ENCODE measurements at places on chromosomes 13 and 19.

GRCh38 chr13:80924596-80924995 is 583.7 kb upstream of the SPRY2 start:
- no peaks in the 10 kb centered on the region for H3K4me1 ChIP-seq
- H3K4me3 ChIP-seq, result no peak overlapping the region
- H3K27ac ChIP-seq, result no peak overlapping the region
- no peaks in the 10 kb centered on the region for H3K27me3 ChIP-seq
- no peak for DNase-seq

GRCh38 chr13:36981156-36981743 is 17.9 kb downstream of the ALG5 start:
- no peak overlapping the region for H3K4me3 ChIP-seq
- H3K27ac ChIP-seq, result no peak overlapping the region
- no peak for DNase-seq
- peaks cover 35% of the 10 kb centered on the region for H3K36me3 ChIP-seq

- DNase-seq, result no peak
- no peak overlapping the region for H3K4me3 ChIP-seq
- no peaks in the 10 kb centered on the region for H3K27me3 ChIP-seq
- no peak overlapping the region for H3K27ac ChIP-seq
Observed at GRCh38 chr19:21749090-21749489, 18.3 kb downstream of the ZNF100 start.

- H3K36me3 ChIP-seq, result no peaks in the 10 kb centered on the region
- no peaks in the 10 kb centered on the region for H3K27me3 ChIP-seq
- H3K4me3 ChIP-seq, result peak overlapping the region; percentile 50
- no peak overlapping the region for H3K27ac ChIP-seq
Observed at GRCh38 chr19:14333101-14333871, 48.0 kb upstream of the ADGRE5 start.

DNA sequence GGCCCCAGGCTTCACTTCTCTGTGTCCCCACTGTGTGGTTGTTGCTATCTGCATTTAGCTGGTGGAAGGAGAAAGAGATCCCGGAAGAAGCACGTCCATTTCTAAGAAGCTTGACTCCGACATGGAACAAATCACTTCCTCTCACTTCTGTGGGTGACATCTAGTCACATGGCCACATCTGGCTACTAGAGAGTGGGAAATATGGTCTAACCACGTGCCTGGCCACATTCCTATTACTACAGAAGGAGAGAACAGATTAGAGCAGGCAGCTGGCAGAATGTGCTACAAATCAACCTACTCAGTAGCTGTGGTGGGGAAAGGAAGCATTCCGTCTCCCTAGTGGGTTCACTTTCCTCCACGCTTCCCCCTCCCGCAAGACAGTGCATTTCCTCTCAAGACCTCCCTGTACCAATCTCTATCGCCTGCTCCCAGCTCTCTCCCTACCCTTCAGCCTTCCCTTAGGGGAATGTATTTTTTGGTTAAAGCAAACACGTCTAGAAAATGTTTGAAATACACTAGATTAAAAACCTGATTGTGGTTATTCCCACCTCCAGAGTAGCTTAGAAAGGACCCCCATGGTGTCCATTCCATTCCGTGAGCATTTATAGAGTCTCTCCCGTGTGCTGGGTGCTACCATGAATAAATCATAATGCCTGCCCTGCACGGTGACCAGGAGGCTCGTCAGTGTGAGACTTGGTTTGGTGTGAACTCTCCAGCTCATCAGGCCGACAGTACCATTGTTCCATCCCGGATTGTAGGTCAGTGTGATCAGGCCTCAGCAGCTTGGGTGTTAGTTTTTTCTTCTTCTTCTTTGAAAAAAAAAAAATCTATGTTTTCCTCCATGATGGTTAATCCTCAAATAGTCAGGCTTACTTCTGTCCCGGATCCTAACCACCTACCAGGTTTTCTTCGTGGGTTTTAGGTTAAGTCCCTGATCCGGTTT is 8.0 kb upstream of the AMER2 start:
- no peak for DNase-seq
- H3K27ac ChIP-seq, result no peak overlapping the region
- no peaks in the 10 kb centered on the region for H3K4me1 ChIP-seq
- no peaks in the 10 kb centered on the region for H3K36me3 ChIP-seq
